ENCODE measurements at places on chromosomes 1 and 21.
A peak's percentile ranks its signal among the peaks of the same experiment; 100 is the strongest.

DNA sequence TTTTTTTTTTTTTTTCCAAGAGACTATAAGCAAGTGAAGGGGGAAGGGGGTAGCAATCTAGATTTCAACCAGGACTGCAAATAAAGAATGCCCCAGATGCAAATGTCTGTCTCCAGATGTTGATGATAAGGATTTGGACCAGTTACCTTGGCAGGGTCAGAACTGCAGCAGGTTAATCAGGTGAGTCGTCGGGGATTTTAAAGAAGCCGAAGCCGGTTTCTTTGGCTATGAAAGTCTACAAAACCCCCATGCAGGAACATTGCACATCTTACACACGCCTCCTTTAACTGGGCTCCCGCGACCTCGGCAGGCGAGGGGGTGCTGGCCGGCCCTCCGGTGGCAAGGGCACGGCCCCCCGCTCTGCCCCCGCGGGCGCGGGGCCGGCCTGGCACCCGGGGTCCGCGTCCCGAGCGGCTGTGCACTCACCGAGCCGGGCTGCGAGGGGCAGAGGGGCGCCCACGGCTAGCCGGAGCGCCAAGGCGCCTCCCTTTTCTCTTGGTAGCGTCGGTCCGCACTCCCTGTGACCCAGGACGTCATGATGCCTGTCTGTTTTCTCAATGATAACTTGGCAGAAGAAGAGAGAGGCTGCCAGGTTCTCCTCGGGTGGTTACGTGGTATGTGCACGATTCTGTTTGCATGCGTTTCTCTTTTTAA is 366.3 kb upstream of the ESRRG start:
- peak; percentile 22 for DNase-seq

DNA sequence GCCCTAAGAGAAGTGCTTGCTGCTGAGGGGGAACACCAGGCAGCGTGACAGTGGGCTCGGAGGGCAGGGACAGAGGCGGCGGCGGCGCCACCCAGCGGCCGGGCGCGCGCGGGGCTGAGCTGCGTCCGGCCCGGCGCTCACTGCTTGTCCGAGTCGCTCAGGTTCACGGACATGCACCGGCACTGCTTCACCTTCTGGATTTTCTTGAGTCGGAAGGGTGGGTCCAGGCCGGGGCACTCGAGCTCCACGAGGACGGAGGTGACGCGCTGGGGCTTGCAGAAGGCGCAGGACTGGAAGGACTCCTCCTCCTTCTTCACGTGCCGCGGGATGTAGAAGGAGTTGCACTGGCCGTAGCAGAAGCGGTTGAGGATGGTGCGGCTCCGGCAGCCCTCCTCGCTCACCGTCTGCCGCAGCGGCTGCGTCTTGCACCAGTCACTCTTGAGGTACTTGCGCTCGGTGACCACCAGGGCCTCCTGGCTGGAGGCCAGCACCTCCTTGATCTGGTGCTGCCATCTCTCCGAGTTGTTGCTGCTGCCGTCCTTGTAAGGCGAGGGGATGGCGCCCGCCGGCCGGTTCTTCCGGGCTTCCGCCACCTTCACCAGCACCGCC is 119.0 kb downstream of the GREM2 start:
- DNase-seq = peak; percentile 60

DNA sequence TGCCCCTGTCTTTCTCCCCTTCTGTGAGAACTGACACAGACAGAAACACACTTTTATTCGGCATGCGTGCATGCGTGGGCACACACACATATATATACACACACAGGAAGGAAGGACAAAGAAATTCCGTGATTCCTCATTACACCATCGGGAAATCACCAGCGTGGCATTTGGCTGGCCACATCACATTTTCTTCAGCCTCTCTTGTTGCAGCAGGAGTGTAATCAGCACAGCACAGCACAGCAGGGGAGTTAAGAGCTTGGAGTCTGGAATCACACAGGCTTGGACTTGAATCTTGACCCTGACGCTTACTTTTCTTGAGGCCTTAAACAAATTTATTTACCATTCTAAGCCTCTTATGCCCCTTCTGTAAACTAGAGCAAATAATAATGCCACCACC is 45.3 kb upstream of the EPHA8 start:
- DNase-seq = no peak

- DNase-seq = no peak
These were observed 47.1 kb upstream of the TLR5 start for GRCh38 chr1:223189903-223190724.

DNA sequence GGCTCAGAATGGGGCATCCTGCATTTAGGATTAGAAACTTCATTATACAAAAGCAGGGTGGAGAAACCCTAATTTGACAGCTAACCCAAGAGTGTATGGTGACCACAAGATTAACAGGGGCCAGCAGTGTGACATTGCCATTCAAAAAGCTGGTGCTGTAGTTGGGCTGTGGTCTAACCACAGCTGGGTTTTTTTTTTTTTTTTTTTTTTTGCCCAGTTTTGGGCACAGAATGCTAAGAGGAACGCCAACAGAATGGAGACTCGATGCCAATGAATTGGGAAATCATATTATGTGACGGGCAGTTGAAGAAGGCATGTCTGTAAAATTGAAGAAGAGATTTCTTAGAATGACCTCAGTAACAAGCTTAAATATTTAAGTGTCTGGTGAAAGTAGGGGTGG is 58.4 kb downstream of the NFIA start:
- DNase-seq = no peak

GRCh38 chr1:210072896-210073504 is 135.0 kb downstream of the SYT14 start:
- no peak for DNase-seq

DNA sequence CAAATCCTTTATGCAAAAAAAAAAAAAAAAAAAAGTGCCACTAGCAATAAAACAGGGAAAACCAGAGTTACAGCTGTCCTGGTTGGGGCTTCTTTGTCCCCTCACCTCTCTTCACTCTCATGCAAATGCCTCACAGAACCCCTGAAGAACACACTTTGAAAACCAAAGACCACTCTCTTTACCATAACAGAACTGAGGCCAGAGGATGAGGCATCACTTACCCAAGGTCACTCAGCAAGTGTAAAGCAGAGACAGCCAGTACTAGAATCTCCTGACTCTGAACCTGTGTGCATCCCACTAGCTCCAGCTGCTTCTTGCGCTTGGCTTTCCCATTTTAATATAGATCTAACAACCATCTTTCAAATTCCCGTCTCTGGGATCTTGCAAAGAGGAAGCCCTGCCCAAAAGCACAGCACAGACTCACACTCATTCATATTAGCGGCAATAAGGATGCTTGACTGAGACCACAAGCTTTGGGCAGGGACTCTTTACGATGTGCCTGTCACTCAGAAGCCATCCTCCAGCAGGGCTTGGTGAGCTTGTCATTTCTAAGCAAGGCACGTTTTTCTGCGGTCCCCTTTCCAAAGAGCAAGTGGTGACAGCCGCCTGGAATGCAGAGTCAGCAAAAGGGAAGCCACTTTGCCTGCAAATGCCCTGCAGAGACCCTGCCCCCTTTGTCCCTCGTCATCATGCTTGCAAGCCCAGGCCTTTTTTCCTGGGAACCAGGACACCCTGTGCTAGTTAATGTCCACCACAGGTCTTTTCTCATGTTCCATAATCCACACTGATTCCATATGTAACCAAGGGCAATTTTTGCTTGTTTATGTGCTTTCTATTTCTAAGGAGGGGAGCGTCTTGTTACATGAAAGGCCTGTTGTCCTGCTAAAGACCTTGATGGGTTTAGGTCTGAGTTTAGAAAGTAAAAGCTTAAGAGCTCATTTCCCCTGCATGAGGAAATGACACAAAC is 76.5 kb upstream of the NFIA start:
- no peak for DNase-seq

GRCh38 chr1:168783458-168784210 is 54.6 kb upstream of the DPT start:
- no peak for DNase-seq

DNA sequence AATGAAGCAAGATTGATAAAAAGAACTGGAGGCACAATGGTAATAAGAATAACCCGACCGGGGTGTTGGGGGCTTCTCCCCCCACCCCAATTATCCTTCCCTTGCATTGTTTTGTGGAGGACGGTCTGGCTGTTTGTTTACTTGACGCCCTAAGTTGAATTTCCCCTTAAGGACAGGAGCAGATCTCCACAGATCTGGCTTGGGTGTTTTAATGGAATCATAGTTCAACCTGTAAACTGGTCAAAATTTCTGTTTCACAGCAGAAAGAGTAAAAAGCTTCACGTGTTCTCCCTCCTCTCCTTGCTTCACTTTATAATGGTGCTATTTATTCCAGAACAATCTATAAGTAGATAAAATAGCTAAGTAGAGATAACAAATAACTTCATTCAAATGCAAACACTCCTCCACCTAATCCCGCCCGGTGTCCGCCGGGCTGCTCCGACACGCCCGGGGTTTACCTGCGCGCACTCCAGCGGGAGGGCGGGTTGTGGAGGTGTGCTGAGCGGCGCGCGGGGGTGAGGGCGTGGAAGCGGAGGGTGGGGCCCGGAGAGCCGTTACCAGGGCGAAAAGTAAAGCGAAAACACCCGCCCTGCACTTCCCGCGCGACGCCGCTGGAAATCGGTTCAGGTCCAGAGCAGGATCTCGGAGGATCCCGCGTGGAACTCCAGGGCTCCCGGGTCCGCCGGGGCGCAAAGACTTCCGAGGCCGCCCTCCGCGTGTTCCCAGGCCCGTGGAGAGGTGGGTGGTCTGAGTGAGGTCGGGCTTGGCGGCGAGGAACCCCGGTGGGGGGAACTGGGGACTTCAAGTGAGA is 2.0 kb upstream of the ATF3 start:
- DNase-seq = peak; percentile 65

- no peak for DNase-seq
These were observed 215.7 kb upstream of the LYPLAL1 start for GRCh38 chr1:218957971-218958370.

DNA sequence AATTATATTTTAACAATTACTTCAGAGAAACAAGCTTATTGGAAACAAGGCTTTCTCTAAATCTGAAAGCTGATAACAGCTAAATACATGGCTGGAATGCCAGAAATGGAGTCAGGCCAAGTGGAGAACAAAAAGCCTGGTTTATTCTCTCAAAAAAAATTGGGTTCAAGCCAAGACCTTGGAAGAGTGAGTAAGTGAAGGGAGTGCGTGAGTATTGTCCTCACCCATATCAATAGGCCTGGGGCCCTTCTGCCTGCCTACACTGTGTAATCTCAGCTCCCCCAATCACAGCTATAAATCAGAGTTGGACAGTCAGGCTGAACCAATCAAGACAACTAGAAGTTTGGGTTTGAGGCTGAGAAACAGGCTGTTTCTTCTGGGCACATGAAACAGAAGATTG is 7.4 kb downstream of the KYAT3 start:
- peak; percentile 28 for DNase-seq

DNA sequence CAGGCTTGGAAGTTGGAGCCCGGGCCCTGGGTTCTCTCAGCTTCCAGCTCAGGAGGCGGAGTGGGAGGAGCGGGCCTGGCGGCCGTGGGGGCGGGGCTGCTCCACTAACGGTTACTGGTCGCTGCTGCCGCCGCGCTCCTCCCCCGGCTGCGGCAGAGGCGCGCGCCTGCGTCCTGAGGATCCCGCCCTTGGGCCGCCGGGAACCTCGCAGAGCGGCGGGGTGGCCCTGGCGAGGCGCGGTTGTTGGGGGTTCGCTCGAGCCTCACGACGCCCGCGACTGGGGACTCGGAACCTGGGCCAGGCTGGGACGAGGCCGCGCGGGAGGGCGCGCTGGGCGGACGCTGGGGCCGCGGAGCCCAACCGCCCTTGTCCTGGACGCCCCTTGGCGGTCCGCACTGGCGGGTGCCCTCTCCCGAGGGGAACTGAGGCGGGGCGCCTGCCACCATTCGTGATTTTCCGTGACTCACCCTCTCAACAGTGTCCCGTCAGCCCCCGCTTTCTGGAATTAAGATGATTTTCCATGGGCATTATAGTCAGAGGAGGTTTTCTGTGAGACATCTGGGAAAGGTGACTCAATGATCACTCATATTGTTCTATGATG is 34.1 kb downstream of the OR2G3 start:
- no peak for DNase-seq

GRCh38 chr1:168236836-168237611 is 11.2 kb downstream of the SFT2D2 start:
- no peak for DNase-seq

GRCh38 chr1:32208891-32209328 is at the start of gene DCDC2B:
TSS of gene DCDC2B (plus strand) at chr1:32209089. CDS start at chr1:32209094, 5 bp downstream.
- peak; percentile 99 for DNase-seq

GRCh38 chr1:89600451-89601224 is 32.3 kb upstream of the LRRC8C start:
- DNase-seq = no peak

- DNase-seq = peak; percentile 13
These were observed 1671.1 kb downstream of the MRPL39 start for GRCh38 chr21:23936224-23936623.

DNA sequence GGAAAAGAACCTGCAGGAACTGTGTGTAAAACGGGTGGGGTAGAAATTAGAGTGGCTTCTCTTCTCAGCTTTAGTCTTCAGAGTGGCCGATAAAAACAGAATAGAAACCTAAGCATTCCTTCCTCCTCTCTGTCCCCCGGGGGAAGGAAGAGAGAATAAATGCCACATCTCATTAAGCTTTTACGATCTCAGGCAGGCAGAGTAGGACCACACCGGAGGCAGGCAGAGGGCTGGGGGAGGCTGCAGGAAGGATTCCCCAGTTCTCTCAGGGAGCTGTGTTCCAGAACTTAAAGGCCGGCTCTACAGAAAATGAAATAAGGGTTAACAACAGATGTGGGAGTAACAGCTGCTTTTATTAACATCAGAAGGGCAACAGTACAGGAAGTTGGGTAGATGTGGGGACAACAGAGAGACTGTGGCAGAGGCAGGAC is 24.5 kb upstream of the MEF2D start:
- DNase-seq = no peak

- DNase-seq = no peak
These were observed 24.2 kb upstream of the SLC45A1 start for GRCh38 chr1:8293641-8294169.

DNA sequence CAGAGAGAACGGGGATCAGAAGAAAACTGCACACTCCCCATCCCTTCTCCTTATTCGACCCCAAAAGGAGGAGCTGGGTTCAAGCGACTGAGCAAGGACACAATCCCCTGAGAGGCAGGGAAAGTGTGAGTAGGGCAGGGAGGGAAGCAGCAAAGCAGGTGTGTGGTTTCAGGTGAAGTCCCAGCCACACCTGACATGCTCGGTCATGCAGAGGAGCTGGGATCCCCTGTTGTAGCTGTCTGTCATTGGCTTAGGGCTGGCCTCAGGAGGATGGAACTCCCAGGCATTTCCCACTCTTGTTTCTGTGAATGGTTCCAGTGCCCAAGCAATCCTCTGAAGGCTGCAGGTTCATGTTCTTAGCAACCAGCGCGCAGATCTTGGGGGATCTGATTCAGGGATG is 150.7 kb downstream of the DSCAM start:
- DNase-seq = no peak

- no peak for DNase-seq
These were observed 21.9 kb upstream of the FCGR2A start for GRCh38 chr1:161483361-161483760.

DNA sequence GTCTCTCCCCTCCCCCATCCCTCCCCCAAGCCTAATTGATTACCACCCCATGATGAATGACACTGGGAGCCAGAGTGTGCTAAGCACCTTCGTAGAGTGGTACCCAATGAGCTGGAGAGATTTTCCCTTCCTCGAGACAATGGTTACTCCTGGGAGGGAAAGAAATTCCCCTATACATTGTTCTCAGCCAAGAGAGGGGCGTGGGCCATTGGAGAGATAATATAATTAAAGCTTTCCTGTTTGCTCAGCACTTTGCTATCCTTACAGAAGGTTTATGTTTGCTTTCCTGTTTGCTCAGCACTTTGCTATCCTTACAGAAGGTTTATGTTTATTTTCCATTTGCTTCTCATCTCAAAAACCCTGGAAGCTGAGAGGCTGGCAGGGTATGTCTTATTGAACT is 126.1 kb upstream of the KLHDC7A start:
- DNase-seq = no peak

- no peak for DNase-seq
These were observed 648.4 kb downstream of the PLA2G4A start for GRCh38 chr1:187477103-187477502.

- peak; percentile 86 for DNase-seq
These were observed 1.7 kb downstream of the BEST4 start for GRCh38 chr1:44786138-44786840.
